Iris pigment epithelial cell (primary cell): ENCODE measurements at places on chromosomes 1 and 21.

- peak; percentile 23 for DNase-seq
These were observed 207.1 kb downstream of the NUF2 start for GRCh38 chr1:163528710-163529348.

- DNase-seq = no peak
These were observed 10.6 kb downstream of the CBR1 start for GRCh38 chr21:36080386-36080785.

DNA sequence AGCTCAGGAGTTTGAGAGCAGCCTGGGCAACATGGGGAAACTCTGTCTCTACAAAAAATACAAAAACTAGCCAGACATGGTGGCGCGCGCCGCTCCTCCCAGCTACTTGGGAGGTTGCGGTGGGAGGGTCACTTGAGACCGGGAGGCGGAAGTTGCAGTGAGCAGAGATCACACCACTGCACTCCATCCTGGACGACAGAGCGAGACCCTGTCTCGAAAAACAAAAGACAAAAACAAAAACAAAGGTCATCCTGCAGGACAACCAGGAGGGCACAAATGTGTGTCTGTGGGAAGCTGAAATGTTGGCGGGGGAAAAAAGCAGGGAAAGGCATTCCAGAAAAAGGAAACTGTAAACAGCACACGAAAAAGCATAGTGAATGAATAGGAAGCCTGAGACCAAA is 104.1 kb upstream of the HNRNPU start:
- no peak for DNase-seq

- no peak for DNase-seq
These were observed 639.7 kb upstream of the CXADR start for GRCh38 chr21:16873176-16873575.

DNA sequence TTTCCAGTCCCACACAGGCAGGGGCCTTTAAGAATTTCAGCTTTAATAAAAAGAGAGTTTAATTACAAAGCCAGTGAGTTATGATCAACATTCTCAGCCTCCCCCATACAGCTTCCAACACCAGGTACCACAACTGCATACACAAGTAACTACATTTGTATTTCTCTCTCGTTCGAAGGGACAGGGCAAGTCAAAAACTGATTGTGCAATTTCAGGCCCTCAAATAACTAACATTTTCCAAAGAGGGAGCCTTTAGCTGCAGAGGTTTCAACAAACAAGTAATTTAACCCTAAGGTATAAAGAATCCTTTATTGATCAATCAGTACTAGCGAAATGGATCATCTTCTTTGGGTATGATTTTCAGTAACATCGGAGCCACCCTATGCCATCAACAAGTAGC is 142.4 kb downstream of the ZNF281 start:
- no peak for DNase-seq

DNA sequence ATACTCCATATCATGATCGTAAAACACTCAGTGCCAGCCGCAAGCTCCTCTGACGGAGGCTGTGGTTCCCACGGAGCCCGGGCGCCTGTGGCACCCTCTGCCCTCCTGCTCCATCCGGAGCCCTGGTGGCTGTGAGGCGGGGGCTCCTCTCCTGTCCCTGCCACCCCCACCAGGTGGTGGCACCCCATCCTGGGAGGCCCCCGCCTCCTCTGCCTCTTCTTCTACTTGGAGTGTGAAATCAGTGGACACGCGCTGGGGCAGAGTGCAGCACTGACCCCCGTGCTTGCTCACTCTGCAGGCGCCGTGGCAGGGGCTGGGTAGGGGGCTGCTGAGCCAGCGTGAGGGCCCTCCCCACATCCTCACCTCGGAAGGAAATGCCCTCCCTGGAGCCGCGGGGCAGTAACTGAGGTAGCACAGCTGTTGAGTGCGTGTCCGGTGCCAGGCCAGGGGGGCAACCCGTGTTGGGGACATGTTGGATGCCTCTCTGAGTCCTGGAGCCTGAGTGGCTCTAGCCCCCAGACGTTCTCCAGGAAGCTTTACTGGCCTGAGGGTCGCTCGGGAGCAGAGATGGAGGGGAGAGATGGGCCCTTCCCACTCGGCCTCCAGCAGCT is 58.7 kb upstream of the ABCG1 start:
- no peak for DNase-seq
